Mesenteric fat pad (tissue), 1 donor: ENCODE measurements at places on chromosomes 11 and 22. TPM values are rescaled to one million over a fixed set of nuclear protein-coding genes. Genes with fewer than 3 reads are reported as not detected.

DNA sequence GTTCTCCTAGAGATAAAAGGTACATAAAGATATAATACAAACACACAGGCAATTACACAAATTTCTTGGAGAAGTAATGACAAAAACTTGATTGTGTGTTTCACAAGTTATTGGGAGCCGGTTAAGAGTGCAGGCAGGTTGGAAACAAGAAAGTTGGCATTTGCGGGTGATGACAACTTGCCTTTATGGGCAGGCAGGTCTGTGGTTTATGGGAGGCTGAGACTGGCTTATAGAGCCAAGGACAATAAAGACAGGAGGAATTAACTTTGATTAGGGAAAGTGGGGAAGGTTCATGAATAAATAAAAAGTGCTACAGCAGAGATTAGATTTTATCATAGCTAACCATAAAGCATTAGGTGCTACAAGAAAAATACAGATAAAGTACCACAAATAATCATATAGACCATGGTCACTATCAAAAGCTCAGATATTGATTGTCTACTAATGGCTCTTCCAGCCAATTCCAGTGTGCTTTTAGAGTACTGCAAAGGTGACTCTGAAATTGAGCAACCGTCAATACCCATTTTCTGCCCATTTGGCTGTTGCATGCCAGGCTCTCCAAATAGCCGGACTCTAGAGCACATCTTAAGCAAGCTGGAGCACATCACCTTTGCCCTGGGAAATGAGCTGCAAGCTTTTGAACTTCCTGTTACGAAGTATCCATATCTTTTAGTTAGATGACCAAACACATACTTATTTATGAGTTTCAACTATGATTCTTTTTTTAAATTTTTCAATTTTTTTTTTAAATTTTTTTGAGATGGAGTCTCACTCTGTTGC lies 33.9 kb upstream of the GAB2 start:
- no peak for DNase-seq

GRCh38 chr11:91786097-91786496 lies 438.5 kb upstream of the FAT3 start:
- no peak for DNase-seq

Gene MYO18B
- 0.10 TPM for total RNA-seq

DNA sequence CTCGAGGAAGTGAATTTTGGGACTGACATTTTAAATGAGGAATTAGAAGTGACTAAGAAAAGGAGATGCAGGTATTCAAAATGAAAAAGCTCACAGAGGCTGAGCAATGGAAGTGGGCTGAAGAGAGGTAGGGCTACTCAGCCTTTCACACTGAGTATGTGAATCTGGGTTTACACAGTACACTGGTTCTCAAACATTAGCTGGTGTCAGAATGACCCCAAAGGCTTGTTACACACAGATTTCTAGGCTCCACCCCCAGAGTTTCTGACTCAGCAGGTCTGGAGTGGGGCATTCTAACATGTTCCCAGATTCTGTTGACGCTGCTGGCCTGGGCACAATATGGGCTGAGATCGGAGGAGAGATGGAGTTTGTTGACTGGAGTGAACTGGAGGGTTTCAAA lies 32.8 kb downstream of the CADM1 start:
- DNase-seq, result no peak

Gene B4GALNT4
- total RNA-seq, result not detected
